ENCODE measurements at places on chromosomes 2 and 18.

DNA sequence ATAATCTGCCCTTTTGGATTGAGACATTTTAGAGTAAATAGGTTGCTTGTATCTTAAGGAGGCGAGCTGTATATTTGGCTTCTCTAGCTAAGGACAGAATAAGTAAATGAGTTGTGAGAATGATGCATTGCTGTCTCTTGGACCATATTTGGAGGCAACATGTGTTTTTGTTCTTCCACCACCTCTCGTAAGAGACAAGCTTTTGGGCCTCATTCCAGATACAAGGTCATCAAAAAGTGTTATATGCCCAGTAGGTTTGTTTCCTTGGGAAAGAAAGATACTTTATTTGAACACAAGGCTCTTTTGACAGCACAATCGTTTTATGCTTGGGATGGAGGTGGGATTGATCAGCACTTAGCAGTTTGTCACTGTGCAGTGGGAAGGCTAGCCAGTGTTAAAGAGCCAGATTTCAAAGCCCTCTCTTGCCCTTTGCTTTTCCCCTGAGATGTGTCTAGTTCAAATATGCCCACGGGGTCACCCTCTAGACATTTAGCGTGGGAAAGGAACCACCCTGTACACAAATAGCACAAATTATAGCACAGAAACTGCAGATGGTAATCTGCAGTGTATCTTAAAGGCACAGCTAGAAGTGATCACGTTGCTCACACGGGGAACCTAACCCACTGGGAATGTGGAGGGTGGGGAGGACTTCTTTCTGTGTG lies 131.3 kb downstream of the MAP4K4 start:
- DNase-seq: no peak

DNA sequence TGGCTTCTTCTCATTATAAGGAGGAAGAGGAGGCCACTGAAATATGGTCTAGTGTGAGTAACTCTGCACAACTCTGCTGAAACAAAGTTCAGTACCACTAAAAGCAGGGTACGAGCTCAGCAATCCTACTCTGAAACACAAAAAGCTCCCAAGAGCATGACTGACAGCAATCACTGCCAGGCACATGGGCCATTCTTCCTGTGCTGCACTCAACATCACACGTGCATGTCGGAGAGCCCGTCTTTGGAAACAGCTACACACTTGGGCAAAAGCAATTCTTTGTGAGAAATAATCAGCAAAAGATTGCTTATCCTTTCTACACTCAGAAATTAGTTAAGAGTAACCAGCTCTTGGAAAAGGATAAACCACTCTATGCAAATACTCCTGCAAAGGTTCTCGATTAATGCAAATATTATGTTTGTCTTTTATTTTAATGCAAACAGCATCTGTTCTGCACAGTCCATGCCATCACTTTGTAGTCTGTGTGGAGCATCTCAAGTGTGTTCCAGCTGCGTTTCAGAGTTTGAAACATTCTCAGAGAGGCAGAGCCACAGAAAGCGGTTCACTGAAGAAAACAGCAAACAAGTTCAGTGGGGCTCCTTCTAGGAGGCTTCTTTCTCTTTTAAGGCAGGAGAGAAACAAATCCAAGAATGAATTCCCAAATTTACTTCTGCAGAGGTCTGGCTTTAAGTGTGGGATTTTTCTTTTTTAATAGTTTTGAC lies 145.0 kb downstream of the HDAC4 start:
- DNase-seq: no peak

GRCh38 chr18:29326214-29326613 lies 1149.3 kb upstream of the CDH2 start:
- no peak for DNase-seq

DNA sequence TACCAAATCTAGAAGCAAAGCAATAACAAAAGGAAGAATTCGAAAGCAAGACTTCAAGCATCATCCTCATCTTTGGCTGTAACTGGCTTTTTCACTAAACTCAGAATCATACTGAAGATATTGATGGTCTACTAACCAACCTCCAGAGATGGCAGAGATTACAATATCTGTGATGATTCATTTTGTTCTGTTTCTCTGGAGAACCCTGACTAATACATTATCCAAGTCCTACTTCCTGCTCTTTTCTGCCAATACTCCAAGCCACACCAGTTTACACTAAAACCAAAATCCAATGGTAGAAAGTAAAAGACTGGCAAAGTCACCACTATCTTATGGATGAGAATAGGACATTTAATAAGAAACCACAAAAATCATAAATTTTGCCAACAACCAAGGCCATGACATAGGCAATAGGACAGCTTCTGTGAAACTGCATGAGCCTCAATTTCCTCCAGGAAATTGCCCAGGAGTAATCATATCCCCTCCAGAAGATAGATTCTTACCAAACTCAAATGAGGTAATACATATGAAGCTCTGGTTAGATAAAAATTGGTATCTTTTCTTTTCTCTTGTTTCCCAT lies 159.8 kb downstream of the METTL4 start:
- DNase-seq: no peak

DNA sequence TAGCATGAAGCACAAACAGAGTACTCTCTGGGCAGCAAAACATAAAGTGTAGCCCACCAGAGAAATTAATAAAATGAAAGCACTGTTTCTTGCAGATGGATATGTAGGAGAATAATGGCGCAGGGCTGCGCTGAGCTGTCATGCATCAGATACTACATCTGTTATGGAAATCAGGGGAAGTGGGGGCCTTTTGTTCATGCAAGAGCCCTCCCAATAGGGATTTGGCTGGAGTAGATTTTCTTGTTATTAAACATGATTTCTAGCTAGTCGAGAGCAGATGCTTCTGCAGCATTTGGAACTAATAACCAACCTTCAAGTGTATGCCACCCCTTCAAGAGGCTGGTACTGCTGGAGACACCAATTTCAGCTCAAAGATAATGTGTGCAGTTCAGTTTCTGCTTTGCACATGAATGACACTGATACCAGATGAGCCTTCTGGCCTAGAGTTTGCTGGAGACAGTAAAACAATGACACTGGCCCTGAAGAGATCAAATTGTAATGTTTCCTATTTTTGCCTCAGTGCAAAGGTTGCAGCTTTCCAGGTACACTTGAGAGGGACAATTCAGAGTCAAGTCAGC lies 58.0 kb downstream of the RND3 start:
- DNase-seq: no peak

GRCh38 chr2:230267059-230267458 lies 41.5 kb downstream of the SP140 start:
- DNase-seq: no peak

DNA sequence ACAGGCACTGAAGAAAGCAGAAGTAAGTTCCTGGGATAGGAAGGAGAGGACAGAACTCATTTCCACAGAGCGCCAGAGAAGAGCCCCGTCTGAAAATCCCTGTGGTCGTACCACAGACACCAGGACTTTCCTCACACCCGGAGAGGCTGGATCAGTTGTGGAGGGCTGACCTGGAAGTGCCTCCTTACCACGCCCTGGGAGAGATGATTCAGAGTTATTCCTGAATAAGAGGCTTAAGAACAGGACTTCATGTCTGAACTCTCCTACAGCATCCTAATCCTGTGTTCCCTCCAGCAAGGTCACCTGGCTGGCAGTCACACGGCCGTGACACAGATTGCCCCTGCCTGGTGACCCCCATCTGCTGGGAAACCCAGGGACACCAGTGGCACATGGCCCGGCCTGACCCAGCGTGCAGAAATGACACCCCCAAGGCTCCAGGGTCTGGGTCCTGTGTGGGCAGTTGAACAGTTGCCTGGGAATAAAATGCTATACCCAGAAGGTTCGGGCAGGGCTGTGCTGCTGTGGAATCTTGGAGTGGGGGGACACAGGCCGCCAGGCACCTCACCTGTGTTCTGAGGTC lies 105.9 kb downstream of the PXDN start:
- DNase-seq: no peak
